ENCODE measurements at places on chromosomes 5 and 9.
A peak's percentile ranks its signal among the peaks of the same experiment; 100 is the strongest.

DNA sequence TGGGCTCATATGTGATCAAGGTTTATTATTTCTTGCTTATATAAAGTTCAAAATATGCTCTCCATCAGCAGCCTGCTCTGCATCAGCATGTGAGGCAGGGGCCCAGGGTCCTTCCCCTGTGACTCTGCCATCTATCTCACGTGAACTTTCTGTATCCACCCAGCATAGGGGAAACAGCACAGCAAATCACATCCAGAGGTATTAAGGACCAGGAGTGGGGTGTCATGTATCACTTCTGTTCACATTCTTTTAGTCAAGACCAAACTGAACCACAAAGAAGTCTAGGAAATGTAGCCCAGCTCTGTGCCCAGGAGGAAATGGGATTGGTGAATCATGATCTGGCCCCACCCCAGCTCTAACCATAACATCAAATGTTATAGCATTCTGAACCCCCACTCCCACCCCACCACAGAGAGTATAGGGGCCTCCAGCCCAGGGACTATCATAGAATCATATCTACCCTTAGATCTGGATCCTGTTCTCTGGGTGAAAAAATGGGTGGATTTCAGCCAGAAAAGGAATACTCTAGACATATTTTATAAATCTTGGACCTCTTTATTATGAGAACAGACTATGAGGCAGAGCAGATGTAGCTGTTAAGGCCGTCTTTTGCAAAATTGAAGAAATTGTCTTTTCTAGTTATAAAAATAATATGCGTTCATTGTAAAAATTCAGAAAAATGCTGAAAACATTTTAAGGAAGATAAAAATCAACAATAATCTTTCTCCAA is 473.7 kb downstream of the ARHGEF28 start:
- DNase-seq, result no peak

GRCh38 chr9:113979343-113980127 is 98.6 kb downstream of the AMBP start:
- no peak for DNase-seq

DNA sequence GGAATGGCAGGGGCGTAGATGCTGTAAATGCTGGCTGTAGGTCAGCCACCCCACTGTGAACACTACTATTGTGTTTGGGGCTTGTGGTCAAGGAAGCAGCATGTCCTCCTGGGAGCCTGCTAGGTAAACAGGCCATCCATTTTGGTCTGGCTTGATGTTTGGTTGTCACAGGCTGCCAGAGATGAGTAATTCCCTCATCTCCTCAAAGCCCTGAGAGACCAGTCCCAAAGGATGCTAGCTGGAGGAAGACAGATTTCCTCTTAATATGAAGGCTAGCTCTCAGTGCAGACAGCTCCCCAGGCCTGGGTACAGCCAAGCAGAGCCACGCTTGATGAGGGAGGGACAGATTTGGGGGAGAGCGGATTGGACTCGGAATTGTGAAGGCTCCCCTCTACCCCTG is 72.5 kb upstream of the MAP1B start:
- DNase-seq, result no peak

- no peak for DNase-seq
Measured at GRCh38 chr5:58240322-58240721, 219.6 kb downstream of the PLK2 start.

GRCh38 chr9:123335193-123335985 is 20.6 kb upstream of the CRB2 start:
- peak; percentile 15 for DNase-seq

DNA sequence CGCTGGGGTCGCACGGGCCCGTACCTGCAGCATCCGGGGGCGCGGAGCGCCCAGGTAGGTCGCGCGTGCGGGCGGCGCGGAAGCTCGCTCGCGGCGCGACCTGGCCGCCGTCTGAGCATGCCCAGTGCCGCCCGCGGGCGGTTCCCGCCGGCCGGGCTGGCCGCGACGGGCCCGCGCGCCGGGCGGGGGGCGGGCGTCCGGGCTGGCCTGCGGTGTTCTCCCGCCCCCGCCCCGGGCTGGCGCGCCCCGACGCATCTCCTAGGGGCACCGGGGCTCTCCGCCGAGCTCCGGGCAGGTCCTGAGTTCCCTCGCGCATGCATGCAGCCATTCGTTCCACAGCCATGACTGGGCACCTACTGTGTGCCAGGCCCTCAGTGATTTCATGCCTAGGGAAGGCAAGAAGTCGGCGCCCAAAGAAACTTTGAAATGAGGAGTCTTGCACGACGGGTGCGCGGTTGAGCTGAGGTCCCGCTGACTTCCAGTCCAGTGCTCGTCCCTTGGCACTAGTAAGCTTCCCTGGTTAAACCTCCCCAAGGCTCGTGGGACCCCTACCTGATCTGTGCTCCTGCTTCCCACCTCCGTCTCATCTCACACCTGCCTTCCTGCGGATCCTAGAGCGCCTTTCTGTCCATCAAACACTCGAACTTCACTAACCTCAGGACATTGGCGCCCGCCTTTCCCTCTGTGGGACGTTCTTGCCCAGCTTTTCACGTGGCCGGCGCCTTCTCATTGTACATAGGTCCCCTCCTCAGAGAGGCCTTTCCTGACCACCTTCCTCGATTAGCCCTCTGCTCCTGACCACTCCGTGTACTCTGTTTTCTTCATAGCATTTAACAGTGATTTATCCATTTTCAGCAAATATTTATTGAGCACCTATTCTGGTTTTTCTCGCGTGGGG is at the start of gene PTPN3:
Gene PTPN3 (minus strand): TSS at position 113 of the 898 bp plus-strand sequence. CDS start 34,873 bp downstream, outside the sequence.
- no peak for DNase-seq

DNA sequence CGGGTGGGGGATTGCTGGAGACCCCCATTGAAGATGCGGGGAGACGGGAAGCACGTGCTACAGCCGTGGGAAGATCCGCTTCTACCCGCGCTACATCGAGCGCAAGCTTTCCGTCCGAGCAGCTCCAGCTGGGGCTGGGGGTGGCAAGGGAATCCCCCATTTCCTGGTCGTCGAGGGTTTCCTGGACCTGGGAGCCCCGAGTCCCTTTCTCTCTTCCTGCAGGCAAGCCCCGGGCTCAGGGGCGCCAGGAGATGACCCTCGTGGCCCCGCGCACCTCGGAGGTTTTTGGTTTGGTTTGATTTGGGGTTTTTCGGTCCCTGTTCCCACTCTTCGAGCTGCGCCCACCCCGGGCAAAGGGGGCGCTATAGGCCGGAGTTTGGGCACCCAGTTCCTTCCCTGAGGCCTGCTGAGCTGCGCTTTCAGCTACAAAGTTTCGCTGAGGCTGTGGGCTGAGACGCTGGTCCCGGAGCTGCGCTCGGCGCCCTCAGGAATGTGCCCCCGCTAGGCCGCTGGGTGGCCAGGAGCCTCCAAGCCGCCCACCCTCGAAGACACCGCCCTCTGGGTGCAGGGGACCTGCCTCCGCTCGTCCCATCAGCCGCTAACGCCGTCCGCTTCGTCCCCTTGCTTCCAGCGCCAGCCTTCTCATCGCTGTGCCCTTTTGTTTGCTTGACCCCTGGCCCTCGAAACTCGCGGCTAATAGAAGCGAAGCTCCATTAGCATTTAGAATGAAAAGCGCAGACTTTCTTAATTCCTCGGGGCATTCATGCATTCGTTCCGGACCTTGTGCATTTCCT is 2.9 kb downstream of the NR4A3 start:
- DNase-seq, result no peak

DNA sequence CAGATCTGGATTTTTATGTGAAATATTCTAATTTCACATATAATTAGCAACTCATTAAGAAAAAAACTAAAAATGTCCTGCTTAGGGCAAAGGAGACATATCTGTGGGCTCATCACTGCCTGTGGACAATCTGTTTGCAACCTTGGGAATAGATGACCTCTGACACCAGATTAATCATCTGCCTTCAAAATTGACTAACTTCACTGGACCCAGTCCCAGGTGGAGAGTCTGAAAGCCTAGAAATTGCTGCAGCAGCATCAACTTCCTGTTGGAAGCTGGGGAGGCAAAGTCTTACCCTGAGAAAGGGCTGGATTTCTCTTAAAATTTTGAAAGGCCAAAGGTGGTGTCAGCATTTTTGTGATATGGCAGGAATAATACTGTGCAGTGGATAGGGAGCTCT is 76.3 kb upstream of the TNC start:
- no peak for DNase-seq

DNA sequence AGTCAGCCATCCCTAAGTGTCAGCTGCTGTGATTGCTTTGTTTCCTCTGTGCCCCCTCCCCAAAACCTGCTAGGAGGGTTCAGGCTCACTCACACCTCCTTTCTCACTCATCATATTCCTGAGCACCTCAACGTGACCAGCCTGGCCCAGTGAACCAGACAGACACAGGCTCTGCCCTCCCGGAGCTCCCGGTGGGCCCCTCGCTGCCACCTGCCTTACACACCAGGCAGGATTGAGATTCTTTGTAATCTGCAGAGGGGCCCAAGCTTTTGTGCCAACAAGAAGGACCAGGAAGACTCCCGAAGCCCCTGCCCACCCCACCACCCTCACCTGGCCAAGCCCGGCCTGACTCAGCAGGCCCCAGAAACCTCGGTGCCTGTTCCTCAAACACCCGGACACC is 87.8 kb downstream of the NTNG2 start:
- DNase-seq, result no peak

- DNase-seq, result no peak
Measured at GRCh38 chr5:156037151-156037909, 289.6 kb upstream of the SGCD start.

- no peak for DNase-seq
Measured at GRCh38 chr5:17951392-17952169, 317.3 kb downstream of the TAF11L14 start.

DNA sequence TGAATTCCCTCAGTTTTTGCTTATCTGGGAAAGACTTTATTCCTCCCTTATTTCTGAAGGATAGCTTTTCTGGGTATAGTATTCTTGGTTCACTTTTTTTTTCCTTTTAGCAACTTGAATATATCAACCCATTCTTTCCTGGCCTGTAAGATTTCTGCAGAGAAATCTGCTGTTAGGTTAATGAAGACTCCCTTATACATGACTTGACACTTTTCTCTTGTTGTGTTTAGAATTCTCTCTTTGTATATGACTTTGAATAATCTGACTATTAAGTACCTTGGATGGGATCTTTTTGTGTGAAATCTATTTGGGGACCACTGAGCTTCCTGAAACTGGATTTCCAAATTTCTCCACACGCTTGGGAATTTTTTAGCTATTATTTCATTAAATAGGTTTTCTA is 55.0 kb upstream of the CDK5RAP2 start:
- DNase-seq, result no peak

- DNase-seq, result no peak
Measured at GRCh38 chr9:13109781-13110180, 169.7 kb downstream of the MPDZ start.

GRCh38 chr5:78569441-78569840 is 79.1 kb downstream of the LHFPL2 start:
- peak; percentile 51 for DNase-seq

DNA sequence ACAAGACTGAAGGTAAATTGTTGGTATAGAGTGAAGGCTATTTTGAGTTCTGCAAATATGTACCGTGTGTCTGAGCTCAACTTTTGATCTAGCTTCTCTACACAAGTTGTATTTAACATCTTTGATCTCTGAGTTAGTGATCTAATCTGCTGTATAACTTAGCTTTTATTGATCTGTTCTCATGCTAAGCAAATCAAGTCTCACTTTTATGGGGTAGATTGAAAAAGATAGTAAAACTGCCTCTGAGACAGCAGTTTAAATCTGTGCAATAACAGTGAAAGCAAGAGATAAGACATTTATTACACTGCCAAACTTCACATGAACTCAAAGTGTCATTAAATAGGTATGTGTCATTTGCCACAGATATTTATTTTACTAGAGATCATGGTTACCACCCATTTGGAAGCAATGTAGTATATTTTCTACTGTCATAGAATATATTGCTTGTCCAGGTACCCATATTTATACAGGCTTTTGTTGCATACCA is 477.3 kb downstream of the ISL1 start:
- no peak for DNase-seq

- no peak for DNase-seq
Measured at GRCh38 chr9:118701985-118702384, 667.2 kb downstream of the BRINP1 start.

DNA sequence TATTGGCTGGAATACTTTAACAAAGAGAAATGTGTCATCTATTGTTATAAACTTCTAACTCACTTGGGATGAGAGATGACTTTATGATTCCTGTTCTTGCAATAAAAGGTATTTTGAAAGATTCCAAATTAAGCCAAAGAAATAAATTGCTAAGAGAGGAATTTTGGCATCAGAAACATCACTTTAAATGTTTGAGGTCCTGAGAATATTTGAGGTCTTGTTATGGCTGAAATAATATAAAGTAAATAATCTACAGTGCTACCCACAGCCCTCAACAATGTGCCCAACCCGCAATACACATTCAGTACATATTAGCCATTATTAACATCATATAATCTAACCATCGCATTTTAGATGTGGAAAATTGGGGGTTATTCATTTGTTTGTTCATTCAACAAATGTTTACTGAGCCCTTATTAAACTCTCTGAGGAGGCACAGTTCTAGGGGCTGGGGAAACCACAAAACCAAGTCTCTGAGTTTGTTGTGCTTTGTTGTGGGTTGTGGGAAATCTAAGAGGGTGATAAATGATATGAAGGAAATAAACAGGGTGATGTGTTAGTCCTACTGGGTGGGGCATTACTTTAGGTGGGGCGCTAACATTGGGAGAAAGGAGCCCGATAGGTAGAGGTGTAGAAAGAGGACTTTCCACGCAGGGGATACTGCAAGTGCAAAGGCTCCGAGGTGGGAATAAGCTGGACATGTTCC is 135.2 kb upstream of the CLINT1 start:
- no peak for DNase-seq

DNA sequence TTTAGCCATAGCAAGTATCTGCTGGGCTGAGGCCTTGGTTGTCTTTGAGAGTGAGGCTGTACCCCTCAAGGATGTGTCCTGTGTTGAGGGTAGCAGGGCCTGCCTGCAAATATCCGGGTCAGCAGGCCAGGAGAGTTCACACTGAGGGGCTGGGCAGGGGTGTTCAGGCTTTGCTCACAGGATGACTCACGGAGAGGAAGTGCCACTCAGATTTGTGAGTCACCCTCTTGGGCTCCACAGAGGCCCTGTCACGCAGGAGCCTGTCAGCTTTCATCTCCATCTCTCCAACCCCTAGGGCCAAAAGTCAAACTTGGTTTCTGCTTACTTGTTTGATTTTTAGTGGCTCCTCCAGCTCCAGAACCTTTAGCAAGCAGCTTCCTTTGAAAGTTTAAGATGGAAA is 211.5 kb downstream of the SEC61B start:
- DNase-seq, result no peak

DNA sequence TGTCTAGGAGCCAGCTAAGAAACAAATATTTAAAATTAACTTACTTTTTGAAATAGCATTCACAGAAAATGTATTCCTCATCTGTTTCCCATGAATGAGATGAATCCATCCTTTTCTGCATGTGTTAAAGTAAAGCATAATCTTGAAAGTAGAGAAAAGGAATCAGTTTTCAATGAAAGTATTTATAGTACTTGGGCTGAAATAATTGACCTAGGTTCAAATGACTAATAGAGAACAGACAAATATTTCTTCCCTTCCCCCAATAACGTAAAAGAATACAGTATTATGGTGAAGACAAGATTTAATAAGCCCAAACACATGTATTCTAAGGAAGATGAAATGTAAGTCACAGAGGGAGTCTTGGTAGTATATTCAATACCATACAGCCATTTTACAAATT is 403.5 kb downstream of the ZNF608 start:
- no peak for DNase-seq

All from anterior cingulate cortex (tissue), 58 donors.